ENCODE measurements at places on chromosomes 3 and 15. TPM values are rescaled to one million over a fixed set of nuclear protein-coding genes. Genes with fewer than 3 reads are reported as not detected.

Gene NEO1
- total RNA-seq: 40.9 TPM

Gene ERICH6
- not detected for total RNA-seq

Gene GTF2A2
- total RNA-seq: 105 TPM

Gene TICRR
- 2.4 TPM for total RNA-seq

Gene UBL7
- 34.5 TPM for total RNA-seq

Gene ALS2CL
- total RNA-seq: 3.6 TPM

Gene TBC1D23
- 46.6 TPM for total RNA-seq

Gene TAGLN3
- not detected for total RNA-seq

Gene TBCCD1
- 19.6 TPM for total RNA-seq

Gene ZBTB47
- 38.8 TPM for total RNA-seq

Gene ATP13A5
- total RNA-seq: not detected

Gene SERINC4
- not detected for total RNA-seq

Gene INKA1
- 7.9 TPM for total RNA-seq

Gene SUSD5
- total RNA-seq: 38.5 TPM

Gene ZNF501
- total RNA-seq: 1.7 TPM

Gene CTXND1
- not detected for total RNA-seq

Gene CDV3
- total RNA-seq: 184 TPM

Gene RBM5
- 119 TPM for total RNA-seq

Gene REC114
- not detected for total RNA-seq

All from chondrocyte (in vitro differentiated cells).